ENCODE measurements at places on chromosomes 4 and X. TPM values are rescaled to one million over a fixed set of nuclear protein-coding genes. Genes with fewer than 3 reads are reported as not detected.

- DNase-seq = peak; percentile 12
Observed at GRCh38 chr4:22129454-22130029, 181.0 kb upstream of the KCNIP4 start.

DNA sequence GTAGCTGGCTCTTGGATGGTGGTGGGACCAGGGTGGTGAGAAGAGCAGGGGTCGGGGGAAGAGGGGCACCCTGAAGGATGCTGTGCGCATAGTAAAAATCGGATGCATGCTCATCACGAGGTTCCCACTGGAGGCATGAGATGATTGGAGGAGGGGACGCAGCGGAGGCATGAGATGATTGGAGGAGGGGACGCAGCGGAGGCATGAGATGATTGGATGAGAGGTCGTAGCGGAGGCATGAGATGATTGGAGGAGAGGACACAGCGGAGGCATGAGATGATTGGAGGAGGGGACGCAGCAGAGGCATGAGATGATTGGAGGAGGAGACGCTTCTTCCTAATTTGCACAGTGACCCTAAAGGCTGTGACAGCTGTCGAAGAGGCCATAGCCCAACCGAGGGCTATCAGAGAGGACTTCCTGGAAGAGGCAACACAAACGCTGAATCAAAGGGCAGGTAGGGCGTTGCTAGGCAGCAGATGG is 106.7 kb downstream of the ADRA2C start:
- DNase-seq = no peak

GRCh38 chrX:119189595-119189994 is 46.5 kb upstream of the PGRMC1 start:
- DNase-seq = no peak

DNA sequence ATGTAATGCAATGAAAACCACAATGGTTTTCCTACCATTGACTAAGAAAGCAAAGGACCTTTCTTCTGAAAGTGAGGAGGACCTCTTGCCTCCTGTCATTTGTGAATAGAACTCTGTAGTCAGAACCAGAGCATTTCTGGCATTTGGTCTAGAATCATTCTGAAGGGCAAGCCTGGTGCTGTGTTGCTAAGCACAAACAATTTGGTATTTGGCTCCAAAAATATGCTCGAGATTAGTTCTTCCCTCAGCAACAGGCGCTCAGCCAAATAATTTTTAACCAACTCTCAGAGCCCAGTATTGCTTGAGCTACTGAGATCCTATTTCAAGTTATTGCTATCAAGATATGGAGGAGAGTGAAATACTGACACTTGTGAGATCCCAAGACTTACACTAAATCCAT is 71.0 kb downstream of the SNCA start:
- DNase-seq = no peak

- no peak for DNase-seq
Observed at GRCh38 chr4:144294211-144294610, 153.7 kb upstream of the GYPA start.

GRCh38 chr4:176981551-176981950 is 188.8 kb upstream of the VEGFC start:
- no peak for DNase-seq

- peak; percentile 39 for DNase-seq
Observed at GRCh38 chr4:162163892-162164759, at the start of gene FSTL5. Gene FSTL5 (minus strand): TSS chr4:162164000. CDS start chr4:162111396, 52,604 bp downstream.

DNA sequence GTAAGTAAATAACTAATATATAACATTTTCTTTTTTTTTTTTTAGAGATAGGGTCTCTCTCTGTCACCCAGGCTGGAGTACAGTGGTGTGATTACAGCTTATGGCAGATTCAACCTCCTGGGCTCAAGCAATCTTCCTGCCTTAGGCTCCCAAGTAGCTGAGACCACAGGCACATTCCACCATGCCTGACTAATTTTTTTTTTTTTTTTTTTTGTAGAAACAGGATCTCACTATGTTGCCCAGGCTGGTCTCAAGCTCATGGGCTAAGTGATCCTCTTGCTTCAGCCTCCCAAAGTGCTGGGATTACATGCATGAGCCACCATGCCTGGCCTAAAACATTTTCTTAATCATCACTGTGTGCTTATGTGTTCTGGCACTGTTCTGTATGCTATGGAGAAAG is 32.8 kb downstream of the MGARP start:
- DNase-seq = no peak

DNA sequence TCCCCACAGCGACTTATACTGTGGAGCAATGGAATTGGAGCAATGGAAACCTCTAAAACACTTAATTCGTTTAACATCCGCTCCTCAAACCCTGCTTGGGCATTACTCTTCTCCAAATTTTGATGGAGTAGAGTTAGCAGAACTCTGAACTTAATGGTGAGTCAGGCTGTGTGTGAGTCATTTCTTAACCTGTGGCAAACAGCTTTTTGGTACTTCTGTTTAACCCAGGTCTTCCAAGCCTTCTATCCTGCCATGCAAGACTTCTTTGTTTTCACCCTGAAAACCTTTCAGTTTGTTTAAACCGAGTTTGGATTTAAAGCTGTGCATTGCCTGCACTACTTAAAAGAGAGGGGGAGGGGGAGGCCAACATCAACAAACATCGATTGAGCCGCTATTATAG is 3.6 kb upstream of the AMOT start:
- DNase-seq = no peak

DNA sequence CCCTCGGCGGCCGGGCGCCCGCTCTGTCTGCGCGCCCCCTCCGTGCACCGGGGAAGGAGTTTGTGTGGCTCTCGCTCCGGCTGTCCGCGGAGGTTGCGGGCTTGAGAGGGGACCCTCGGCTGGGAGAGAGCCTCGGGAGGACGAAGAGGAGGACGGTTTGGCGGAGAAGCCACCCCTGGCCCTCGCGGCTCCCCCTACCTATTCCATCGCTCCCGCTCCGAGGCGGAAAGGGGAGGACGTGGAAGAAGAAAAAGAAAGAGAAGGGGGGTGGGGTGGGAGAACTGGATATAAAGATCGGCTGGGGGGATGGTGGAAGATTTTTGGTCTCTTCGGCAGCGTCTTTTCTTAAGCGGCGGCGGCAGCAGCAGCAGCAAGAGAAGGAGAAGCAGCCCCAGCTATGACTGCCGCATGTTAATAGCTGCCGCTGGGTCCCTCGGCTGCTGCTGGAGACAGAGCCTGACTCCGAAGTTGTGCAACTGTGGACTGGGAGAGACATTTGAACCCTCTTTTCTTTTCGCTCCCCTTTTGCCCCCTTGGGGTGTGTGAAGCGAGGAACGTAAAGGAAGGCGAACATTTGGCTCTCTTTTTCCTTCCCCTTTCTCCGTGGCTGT is 895 bp downstream of the ADGRL3 start:
- DNase-seq = no peak

DNA sequence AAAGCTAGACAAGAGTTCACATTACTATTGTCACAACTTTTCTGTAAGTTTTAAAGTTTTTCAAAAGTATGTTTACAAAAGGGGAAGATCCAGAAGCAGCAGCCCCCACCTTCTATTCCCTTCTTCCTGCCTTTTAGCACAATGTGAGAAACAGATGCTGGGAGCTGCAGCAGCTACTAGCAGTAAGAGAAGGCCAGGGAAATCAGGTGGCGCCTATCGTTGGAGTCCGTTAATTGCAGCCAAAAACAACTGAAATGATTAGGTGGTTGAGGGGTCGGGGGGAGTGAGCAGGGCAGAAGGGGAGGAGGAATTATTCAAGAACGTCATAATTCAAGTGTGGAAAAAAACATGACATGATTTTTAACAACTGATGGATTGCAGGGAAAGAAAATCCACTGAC is 27.4 kb downstream of the FRYL start:
- no peak for DNase-seq

DNA sequence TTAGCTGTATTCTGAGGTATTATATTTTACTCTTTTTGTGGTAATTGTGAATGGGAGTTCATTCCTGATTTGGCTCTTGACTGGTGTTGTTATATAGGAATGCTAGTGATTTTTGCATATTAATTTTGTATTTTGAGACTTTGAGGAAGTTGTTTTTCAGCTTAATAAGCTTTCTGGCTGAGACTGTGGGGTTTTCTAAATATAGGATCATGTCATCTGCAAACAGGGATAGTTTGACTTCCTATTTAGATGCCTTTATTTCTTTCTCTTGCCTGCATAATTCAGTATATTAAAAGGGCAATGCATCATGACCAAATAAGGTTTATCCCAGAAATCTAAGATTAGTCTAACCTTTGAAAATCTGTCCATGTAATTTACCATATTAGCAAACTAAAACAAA is 44.7 kb upstream of the EPGN start:
- DNase-seq = no peak

DNA sequence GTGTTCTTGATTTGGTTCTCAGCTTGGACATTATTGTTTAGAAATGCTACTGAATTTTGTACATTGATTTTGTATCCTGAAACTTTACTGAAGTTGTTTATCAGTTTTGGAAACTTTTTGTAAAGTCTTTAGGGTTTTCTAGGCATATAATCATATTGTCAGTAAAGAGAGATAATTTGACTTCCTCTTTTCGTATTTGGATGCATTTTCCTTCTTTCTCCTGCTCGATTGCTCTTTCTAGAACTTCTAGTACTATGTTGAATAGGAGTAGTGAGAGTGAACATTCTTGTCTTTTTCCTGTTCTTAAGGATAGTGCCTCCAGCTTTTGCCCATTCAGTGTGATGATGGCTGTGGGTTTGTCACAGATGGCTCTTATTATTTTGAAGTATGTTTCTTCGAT is 24.1 kb downstream of the TMPRSS11A start:
- DNase-seq = no peak

- DNase-seq = no peak
Observed at GRCh38 chr4:73751166-73751565, 10.8 kb downstream of the CXCL8 start.

- peak; percentile 24 for DNase-seq
Observed at GRCh38 chr4:37889849-37890800, 759 bp upstream of the TBC1D1 start.

- DNase-seq = no peak
Observed at GRCh38 chr4:57193209-57193810, 83.1 kb upstream of the IGFBP7 start.

DNA sequence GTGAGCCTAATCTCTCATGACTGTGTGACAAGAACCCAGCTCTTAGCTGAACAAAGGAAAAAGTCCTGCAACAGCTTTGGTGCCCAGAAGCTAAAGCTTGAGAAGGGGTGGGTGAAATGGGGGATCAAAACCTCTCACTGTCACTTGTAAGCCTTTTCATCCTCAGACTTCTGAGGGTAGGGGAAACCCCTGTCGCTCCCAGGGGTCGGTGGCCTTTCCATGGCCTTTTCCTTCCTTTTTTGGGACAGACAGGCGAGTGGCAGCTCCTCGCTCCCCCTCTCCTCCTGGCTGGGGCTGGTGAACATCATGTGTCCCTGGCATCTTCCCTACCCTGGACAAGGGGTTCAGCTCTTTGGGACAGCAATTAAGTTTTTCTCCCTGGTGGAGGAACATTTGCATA is 78.2 kb downstream of the FAM47A start:
- DNase-seq = no peak

GRCh38 chr4:153781717-153782416 is 7.0 kb downstream of the SFRP2 start:
- no peak for DNase-seq

DNA sequence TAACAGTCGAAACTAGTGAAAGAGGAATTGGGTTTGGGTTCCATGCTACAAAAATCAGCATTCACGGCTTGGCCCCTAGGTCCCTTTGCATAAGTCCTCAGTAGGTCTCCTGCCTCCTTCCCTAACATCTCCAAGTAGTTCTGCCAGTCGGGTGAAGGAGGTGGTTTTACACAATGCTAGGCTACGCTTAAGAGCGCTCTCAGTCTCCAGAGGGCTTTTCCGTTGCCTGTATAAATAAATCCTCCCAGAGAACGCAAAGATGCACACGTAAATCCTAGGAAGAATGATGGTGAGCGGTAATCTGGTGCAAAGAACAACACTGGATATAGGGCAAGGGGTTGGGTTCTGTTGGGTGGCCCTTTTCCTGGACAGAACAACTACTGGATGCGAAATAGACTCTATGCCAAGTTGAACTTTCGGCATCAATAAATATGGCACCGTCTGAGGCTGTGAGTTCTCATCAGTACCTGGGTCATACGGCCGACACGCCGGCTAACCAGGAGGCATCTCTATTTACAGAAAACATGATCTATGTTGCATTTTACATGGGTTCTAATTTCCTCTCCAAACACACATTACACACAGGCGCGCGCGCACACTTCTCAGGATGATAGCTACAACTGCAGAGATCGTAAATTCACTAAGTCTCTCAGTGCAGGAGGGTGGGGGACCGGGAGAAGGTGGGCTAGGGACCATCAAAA is 1.3 kb downstream of the CAMK2D start:
- peak; percentile 39 for DNase-seq

DNA sequence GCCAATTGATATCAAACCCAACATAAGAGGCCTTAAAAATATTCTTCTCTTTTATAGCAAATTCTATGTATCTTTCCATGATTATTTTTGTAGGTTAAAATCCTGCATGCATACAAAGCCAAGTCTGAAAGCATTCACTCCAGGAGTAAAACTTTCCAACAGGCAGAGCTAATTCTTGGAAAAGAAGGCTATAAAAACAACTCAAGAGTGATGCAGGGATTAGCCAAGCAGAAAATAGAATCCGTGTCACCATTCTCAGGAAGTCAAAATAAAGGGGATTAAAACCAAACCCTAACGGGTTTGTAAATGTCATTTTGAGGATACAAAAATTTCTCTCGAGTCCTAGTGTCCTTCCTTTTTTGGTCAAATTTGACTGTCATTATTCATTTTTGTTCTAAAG is 412.4 kb downstream of the DMD start:
- no peak for DNase-seq

DNA sequence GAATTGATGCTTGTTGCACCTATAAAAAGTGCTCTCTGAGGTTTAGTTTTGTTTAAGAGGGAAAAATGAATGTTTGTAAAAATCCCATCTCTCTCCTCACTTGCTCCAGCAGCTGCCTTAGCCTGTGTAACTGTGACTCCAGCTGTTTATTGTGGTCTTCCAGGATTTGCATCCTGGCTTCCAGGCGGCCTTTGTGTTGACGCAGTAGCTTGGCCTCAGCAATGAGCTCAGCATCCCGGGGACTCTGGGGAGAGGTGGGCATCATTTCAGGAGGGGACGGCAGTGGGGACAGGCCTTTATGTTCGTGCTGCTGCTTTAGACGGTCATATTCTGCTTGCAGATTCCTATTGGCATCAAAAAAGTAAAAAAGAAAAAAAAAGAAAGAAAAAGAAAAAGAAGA is 75.3 kb upstream of the FTHL17 start:
- no peak for DNase-seq

SMIM20 gene
- total RNA-seq = 12.2 TPM

XAGE2 gene
- total RNA-seq = not detected

ADH1C gene
- total RNA-seq = not detected

SOX3 gene
- not detected for total RNA-seq

CABS1 gene
- total RNA-seq = not detected

ABLIM2 gene
- 0.30 TPM for total RNA-seq

CDX4 gene
- total RNA-seq = not detected

CHRDL1 gene
- not detected for total RNA-seq

HSFX3 gene
- not detected for total RNA-seq
